ENCODE measurements at places on chromosomes 2 and 18.

GRCh38 chr2:69619725-69620124 lies 23.8 kb downstream of the AAK1 start:
- DNase-seq: no peak

DNA sequence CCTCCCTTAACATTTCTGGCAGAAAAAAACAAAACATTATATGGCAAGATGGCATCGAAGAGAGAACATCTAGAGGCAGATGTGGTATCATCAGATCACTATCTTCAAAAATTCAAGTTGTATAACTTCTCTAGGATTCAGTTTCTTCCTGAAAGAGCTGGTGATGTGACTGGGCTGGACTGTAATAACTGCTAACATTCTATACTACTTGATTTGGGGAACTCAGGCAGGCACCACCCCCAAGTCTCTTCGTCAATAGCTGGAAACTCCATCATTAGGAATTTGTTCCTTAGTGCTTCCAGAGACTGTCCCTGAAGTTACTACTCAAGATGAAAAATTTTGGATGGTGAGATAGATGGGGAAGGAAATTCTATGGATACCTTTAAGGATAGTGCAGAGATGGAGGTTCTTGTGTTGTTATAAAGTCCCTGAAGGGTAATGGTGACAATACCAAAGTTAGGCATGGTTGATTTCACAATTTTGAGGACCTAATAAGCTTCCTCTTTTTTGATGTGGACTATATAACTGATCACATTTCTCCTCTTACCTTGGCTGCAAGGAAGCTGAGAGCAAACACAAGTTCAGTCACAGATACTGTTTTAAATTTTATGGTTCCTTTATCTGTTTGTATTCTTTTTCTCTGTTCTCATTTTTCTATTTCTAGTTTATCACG lies 59.1 kb upstream of the PGAP1 start:
- DNase-seq: no peak

DNA sequence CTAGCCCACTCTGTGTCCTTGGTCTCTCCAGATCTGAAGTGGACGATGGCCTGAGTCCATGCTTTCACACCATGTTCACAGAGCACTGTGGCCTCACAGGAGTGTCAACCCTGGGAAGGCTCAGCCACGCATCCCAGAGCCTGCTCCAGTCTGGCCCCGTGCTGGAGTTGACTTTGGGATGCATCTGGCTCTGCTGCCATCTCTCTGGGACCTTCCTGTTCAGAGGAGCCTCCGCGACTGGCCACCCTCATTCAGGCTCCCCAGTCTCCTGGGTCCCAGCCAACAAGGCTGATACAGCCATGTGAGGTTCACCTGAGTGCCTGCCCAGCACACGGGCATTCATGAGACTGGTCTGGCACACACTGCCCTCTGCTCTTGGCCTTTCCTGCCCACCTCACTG lies 199.7 kb upstream of the RAB6C start:
- DNase-seq: no peak

GRCh38 chr2:230757476-230757875 lies 44.8 kb downstream of the CAB39 start:
- peak; percentile 94 for DNase-seq

GRCh38 chr18:70411876-70412435 lies 123.1 kb downstream of the SOCS6 start:
- peak; percentile 80 for DNase-seq

- DNase-seq: peak; percentile 4
Observed at GRCh38 chr18:22847392-22847791, 85.7 kb upstream of the RBBP8 start.

DNA sequence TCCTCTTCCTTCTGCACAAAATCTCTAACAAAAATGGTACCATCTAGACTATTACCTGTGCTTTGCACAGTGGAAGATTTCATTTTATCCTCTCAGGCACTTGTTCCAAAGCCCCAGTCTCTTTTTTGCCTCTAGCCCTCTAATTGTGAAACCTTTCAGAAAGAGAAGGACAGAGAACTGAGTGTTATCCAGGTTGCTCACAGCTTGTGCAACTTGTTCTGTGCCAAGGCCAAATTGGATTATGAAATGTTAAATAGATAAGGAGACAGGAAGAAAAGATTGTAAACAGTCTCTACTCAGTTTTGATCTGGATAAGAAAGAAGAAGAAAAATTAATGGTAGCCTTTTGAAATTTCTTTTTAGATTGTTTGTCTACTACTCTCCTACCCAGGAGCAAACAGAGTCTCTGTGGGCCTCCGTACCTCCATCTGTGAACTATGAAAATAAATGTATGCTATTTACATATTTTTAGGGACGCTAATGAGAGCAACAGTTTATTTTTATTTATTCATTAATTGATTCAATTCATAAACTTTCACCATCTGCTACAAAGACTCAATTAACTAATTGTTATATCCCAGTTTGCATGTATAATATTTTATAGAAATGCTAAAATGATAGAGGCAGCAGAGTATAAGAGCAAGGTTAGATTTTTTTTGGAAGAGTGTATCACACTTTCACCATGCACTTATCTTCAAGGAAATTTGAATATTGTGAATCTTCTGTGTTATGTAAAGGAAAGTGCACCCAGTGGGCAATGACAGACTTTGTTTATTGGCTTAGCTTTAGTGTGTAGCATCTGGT lies 339.0 kb upstream of the ETAA1 start:
- DNase-seq: no peak

- DNase-seq: no peak
Observed at GRCh38 chr2:142668420-142668819, 209.0 kb upstream of the KYNU start.

- DNase-seq: no peak
Observed at GRCh38 chr18:47932603-47933002, 2.1 kb upstream of the SMAD2 start.

GRCh38 chr18:54224379-54225014 lies at the start of gene MBD2:
TSS of gene MBD2 (minus strand) at chr18:54224669. CDS start at chr18:54224559, 110 bp downstream.
- DNase-seq: peak; percentile 94

GRCh38 chr2:120545521-120546047 lies 190.1 kb upstream of the GLI2 start:
- no peak for DNase-seq

DNA sequence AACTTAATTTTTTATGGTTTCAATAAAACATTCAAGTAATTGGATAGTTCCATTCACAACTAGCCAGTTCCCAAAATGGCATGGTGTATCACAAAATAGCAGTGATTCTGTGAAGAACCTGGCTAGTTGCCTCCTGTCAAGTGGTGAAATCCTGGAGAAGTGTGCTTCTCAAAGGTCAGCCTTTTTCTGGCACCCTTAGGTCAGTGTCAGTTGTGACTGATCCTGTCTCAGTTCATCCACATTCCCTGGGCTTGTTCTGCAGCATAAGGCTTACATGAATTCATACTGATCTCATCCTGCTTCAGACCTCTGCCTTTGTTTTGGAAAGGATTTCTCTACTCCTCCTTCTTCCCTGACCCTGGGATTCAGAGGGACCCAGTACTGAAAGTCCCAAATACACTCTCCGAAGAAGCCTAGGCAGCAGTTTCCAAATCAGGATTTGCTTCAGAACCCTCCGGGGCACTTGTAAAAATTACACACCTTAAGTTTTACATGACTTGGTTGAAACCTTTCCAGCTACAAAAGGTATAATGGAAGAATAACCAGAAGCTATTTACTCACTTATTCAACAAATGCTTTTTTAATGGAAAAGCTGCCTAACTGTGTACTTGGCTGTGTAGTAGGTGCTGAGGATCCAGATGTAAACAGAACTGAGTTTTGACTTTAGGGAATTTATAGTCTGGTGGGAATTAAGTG lies 11.0 kb downstream of the MAP3K20 start:
- peak; percentile 49 for DNase-seq

- no peak for DNase-seq
Observed at GRCh38 chr18:50573679-50574078, 13.8 kb downstream of the MAPK4 start.

DNA sequence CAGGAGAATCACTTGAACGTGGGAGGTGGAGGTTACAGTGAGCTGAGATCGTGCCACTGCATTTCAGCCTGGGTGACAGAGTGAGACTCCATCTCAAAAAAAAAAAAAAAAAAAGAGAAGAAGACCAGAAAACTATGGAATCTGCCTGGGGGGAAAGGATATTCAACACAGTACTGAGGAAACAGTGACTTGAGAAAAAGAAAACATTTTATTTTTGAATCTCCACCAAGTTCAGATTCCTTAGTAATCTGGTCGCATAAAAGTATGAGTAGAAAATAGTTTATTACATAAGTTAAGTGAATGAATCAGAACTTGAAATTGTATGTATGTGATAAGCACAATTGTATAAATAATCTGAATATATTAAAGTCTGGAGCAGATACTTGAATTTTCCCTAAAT lies 13.0 kb upstream of the HAT1 start:
- DNase-seq: no peak

- no peak for DNase-seq
Observed at GRCh38 chr2:43207553-43208300, 18.7 kb downstream of the ZFP36L2 start.

GRCh38 chr2:85886590-85886989 lies 2.2 kb downstream of the ST3GAL5 start:
- peak; percentile 98 for DNase-seq

GRCh38 chr18:2148823-2149222 lies 422.5 kb downstream of the METTL4 start:
- DNase-seq: no peak

DNA sequence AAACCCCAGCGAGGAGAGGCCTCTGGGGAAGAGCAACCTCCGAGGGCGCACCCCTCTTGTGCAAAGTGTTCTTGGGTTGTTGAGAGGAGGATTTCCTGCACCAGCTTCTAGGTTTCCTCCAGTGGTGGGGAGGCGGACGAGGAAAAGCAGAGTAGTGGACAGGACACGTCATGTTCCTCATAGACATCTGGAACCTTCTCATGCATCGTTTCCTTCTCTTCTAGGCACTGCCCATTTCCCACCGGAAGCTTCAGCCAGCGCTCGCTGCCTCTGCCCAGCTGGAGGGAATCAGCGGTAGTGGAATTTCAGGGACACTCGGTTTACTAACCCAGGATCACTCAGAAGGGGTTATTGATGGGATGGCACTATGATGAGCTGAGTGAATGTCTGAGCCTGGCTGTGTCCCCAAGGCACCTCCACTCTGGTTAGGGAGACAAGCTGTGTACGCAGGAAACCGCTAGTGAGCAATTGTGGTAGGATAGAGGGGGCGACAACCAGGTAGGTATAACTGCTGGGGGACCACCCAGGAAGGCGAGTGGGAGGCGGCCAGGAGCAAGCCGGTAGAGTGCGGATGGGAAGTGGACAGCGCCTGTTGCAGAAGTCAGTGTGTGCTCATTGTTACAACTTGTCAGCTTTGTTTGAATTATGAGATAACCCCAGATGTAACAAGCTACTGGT lies 960 bp upstream of the APOB start:
- DNase-seq: no peak

DNA sequence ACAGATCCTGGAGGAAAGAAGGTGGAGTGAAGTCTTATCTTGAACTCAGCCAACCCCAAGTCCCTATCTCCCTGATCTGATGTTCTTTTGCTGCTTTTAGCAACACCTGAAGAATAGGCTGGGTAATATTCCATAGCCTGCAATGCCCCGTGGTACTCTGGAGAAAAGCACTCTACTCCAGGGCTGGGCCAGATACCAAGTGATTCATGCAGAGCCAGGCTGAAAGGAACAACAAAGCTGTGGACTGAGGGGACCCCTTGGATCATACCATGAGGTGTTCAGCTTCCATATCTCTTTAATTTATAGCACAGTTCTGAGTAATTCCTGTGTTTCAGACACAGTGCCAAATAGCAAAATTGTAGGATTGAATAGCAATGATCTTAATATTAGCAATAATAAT lies 130.6 kb downstream of the NXPH2 start:
- no peak for DNase-seq

DNA sequence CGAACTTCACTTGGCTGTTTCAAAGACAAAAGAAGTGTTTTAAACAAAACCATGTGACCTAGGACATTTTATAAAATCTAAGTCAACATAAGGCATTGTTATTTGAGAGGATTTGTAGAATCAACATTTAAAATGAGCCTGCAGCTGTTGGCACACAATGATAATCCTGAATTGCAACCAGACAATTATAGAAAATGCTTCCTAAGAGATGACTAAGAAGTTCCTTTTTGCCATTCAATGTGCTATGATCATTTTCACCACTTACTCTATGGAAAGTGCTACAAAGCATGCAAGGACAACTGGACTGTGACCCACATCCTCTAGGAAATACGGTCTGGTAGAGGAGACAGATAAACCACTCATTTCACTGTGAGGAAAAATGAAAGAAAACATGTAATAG lies 246.4 kb downstream of the CDH20 start:
- DNase-seq: peak; percentile 28

DNA sequence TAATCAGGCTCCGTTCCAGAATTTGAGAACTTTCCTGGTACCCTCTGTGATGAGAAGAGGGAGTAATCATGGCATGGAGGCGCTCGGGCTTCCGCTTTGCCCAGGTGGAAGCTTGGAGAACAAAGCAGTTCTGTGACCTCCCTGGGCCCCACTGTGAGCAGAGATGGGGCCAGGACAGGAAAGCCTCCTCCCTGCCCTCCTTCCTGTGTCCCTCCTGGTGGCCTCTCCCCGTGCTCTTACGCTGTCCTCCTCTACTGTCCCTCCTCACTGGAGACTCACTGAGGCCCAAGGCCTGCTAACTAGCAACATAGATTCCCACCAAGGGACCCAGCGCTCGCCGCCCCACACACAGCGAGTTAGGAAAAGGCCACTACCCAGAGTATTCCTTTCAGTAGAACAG lies 119.8 kb downstream of the MAPK4 start:
- no peak for DNase-seq

GRCh38 chr18:9808295-9809241 lies 77.2 kb upstream of the TXNDC2 start:
- peak; percentile 21 for DNase-seq

- DNase-seq: no peak
Observed at GRCh38 chr2:25505622-25506021, 163.9 kb upstream of the DNMT3A start.

- DNase-seq: no peak
Observed at GRCh38 chr18:75323821-75324585, 103.5 kb downstream of the SMIM21 start.

DNA sequence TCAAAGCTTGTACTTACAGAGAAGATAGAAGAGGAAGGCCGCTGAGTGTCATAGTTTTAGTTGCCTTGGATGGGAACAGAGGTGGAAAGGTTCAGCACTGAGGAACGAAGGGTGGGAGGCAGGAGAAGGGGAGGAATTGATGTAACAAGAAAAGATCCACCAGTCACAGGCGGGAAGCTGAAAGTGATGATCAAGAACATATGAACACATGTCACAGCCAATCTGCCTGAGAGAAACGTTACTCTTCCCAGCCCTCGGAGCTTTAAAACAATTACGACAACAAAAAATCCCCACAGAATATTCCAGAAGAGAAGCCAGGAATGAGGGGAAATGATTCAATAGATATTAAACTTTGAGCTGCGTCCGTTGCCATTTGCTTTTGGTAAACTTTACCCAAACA lies 87.1 kb downstream of the TSHZ1 start:
- DNase-seq: no peak

DNA sequence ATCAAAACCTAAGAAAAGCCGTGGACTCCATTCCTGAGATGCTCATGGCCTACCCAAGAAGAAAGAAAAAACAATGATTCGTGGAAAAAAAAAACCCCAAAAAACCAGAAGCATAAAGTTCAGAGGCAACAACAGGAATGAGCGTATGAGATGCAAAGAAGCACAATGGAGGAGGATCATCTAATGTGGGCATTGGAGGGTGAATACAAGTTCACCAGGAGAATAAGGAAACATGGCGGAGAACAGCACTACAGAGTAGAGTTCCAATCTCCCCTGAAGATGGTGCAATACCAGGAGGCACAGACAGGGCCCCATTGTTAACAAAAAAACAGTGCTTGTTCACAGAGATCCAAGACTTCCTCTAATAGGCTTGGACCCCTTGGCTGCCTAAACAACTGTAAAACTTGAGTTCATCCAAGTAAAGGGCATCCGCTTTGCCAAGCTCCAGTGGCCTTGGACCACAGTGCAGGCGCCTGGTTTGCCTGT lies 337.2 kb downstream of the PDE11A start:
- DNase-seq: no peak

Data from mesenchymal stem cell (in vitro differentiated cells and primary cell).